ENCODE measurements at places on chromosomes 4 and X.
A peak's percentile ranks its signal among the peaks of the same experiment; 100 is the strongest.

DNA sequence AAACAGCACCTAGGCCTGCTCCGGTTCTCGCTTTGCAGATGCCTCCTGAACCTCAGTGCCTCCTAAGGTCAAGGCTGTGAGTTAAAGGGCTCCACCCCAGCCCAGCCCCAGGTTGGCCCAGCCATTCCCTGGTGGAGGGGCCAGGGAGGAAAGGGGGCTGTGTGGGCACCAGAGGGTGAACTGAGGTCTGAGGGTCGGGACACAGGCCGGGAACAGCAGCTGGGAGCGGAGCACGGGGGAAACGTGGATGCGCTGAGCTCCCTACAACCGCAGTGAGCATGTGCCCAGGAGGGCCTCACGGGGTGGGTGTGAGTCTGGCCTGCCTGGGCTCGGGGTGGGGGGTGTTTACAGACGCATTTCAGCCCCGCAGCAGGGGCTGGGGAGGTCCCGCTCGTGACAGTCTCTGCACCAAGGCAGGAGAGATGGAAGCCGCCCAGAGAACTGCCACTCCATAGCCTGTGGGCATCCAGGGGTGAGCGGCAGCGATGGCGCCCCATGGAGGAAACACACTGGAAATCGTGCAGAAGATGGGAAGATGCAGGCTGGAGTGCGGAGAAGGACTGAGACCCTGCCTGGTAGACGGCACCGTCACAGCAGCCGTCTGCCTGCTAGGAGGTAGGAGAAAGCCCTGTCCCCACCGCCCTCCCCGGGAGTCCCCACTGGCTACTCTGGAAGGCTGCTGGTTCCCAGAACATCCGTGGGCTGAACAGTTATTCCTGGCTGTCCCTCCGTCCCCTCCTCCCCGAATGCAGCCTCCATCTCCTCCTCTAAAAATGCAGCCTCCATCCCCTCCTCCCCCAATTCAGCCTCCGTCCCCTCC lies 9.9 kb upstream of the SLC25A6 start:
- no peak for DNase-seq

GRCh38 chr4:142614621-142615323 lies 231.3 kb downstream of the INPP4B start:
- DNase-seq: no peak

GRCh38 chr4:137063961-137064360 lies 468.3 kb downstream of the PCDH18 start:
- no peak for DNase-seq

DNA sequence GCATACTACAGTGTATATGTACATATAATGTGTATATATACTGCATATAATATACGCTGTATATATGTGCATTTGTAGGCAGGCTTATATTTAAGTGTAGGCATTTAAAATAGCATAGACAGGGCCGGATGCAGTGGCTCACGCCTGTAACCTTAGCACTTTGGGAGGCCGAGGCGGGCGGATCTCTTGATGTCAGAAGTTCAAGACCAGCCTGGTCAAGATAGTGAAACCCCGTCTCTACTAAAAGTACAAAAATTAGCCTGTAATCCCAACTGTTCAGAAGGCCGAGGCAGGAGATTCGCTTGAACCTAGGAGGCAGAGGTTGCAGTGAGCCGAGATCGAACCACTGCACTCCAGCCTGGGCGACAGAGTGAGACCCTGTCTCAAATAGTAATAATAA lies 78.4 kb downstream of the JAKMIP1 start:
- DNase-seq: no peak

DNA sequence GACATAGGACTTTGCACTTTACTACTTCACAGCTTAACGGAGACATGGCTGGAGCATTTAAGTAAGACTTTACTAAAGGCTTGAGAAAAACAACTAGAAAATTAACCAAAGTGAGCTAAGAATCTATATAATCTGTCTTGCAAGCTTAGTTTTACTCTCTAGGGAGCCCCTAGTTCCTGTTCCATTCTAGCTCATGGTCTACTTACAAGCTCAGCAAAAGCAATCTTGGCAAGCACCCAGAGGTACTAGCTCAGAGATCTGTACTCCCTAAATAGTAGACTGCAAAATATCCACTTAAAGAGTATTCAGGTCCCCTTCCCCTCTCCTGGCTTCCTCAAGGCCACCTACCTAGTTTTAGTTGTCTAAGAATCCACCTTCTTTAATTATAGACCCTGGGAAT lies 469.0 kb downstream of the IDS start:
- DNase-seq: no peak

DNA sequence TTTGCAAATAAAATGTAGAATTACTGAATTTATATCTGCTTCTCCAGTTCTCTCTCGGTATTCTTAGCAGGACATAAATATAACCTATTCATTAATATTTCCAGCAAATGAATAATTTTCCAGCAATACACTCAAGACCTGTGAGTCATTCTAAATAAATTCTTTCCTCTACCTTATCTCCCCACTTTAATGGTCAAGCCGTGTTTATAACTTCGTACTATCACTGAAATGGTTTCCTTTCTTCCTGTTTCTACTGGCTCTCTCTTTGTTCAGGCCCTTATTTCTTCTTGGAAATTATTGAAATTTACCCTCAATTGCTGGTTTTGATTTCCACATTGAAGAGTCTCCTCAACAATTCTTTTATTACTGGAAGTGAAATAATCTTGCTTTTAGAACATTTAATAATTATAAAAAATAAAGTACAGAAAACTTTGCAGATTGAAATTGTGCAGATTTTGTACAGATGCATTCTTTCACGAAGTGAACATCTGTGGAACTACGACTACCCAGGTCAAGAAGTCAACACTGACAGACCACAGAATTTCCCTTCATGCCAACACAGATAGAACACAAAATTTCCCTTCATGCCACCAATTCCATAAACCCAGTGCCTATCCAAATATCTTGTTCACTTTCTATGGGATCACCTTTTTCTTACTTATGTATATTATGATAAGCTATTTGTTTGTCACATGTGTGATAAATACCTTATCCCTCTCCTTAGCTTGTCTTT lies 205.7 kb downstream of the FAT4 start:
- DNase-seq: no peak

- DNase-seq: peak; percentile 75
Measured at GRCh38 chr4:39353478-39354253, 12.5 kb downstream of the RFC1 start.

DNA sequence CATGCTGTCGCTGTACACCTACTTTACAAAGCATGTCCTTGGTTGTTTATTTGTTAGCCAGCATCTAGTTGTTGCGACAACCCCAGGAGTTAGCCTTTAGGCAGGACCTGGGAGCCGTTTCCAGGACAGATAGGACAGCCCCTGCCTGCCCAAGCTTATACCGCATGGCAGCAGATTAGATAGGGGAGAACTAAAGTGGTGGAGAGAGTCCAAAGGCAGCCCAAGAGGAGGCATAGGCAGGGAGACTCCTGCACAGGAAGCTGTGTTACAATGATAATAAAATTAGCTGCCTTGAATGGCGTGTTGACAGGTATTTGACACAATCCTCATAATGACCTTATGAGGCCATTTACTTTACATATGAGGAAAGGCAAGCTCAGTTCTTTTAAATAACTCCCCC lies 13.0 kb downstream of the NSDHL start:
- DNase-seq: peak; percentile 5

DNA sequence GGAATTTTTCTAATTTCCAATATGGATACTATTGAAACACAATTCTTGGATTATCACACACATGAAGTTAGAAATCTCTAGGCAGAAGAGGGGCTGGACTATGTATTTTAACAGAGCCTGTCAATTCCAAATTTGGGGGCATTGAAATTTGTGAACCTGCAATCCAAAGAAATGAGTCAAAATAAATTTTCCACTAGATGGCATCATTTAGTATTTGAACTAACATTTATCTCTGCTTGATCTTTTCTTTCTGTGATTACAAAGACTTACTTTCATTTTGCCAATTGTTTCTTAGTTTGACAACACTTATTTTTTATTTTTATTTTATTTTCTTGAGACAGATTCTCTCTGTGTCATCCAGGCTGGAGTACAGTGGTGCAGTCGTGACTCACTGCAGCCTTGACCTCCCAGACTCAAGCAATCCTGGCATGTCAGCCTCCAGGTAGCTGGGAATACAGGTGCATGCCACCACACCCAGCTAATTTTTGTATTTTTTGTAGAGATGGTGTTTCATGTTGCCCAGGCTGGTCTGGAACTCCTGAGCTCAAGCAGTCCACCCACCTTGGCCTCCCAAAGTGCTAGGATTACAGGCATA lies 2.7 kb upstream of the PYURF start:
- DNase-seq: no peak

DNA sequence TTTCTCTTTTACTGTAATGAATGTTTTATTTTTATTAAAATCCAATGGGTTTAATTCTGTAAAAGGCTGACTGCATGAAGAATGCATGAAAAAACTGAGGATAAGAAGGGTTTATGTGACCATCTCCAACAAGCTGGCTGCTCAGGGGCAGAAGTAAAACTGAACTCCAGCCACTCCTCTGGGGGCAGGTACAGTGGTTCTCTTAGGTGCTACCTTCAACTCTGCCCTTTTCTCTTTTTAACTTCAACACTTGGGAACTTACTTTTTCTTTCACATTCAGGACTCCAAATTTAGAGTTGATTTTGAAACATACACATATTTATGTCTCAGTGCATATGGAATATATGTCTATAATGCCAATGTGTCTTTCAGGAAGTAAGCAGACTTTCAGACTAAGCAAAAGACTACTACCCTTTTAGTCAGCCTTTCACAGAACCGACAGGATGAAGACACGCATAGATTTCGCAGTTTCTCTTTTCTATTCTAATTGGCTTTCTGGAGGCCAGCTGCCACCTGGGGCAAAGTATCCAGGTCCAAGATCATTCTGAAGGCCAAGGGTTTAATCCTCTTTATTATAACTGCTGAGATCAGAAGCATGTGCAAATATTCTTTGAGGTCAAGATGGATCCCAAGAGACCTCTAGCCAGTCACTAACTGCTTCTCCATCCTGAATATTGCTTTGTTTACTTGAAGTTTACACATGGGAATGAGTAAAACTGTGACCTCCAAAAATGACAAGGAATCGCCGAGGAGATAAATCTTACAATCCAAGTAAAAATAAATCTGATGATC lies 30.7 kb downstream of the HS3ST1 start:
- no peak for DNase-seq

DNA sequence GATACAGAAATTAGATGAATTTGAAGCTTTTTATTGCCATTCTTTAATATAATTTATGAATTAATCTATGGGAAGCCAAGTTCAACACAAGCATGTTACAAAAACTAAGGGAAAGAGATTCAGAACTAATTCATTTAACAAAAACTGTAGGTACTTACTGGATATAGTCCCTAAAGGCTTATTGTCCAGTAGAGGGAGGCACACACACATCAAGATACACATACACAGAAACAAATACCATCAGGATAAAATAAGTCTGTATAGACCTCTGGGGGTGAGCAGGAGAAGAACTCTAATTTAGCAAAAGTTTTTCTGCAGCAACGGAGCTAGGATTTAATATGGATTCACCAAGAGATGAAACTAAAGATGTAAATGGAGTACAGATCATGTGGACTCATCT lies 83.0 kb upstream of the IL13RA1 start:
- no peak for DNase-seq

DNA sequence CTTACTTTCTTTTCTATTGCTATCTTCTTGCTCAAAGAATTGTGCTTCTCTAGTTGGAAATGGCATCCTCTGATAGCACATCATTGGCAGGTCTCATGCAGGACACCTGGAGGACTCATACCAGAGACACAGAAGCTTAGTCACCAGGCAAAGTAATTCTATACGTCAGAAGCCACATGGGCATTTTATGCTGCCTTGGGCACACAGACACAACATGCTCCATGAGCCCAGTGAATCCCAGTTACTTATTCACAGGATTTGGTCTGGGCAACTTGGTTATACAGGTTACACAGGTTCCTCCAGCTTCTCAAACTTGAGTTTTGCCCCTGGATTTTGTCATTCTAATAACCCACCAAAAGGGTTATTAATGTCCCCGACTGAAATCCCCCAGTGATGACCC lies 7.1 kb downstream of the RASSF6 start:
- DNase-seq: no peak

GRCh38 chr4:106080376-106080775 lies 185.1 kb downstream of the NPNT start:
- DNase-seq: no peak

- no peak for DNase-seq
Measured at GRCh38 chr4:85067342-85067741, 100.9 kb upstream of the WDFY3 start.

- peak; percentile 46 for DNase-seq
Measured at GRCh38 chr4:145887241-145887991, 51.2 kb downstream of the ZNF827 start.

GRCh38 chr4:147110473-147111367 lies 165.1 kb upstream of the TTC29 start:
- no peak for DNase-seq

- peak; percentile 63 for DNase-seq
Measured at GRCh38 chr4:8468746-8469535, 28.4 kb downstream of the TRMT44 start.

- DNase-seq: no peak
Measured at GRCh38 chrX:118682258-118683014, 45.0 kb upstream of the IL13RA1 start.

DNA sequence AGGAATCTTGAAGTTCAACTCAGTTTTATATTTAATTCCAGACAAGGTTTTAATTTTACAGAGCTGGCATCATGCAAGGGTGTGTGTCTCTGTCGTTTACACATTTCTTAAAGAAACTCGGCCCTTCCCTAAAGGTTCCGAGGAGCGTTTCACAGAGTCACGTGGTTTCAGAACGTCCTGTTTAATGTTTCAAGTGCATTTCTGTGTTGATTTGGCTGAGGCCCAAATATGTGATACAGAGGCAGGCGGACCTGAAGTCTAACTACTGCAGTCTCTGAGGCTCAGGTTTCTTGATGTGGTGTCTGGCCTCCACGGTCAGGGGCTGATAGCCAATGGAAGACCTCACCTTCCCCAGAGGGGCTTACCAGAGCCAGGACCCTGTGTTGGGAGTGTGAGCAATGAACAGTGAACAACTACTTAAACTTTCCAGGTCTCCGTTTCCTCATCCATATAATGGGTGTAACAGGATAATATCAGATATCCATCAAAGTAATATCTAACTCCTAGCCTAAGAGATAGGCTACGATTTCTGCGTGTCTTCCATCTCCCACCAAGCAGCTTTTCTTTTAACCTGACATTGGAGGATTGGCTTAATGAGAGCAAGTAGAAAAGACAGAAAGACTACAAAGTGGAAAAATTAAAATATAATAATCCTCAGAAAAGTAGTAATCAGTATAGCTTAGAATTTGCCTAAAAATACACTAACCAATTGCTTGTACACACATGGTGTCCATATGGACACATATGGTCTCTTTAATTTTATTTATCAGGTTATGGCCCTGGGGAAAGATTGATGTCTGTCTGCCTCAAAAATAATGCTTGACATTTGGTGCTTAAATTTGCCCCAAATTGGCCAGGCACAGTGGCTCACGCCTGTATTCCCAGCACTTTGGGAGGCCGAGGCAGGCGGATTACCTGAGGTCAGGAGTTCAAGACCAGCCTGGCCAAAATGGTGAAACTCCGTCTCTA lies 50.0 kb upstream of the TRIM2 start:
- DNase-seq: no peak
